MG63 (cell line): ENCODE measurements at places on chromosomes 4 and X. TPM values are rescaled to one million over a fixed set of nuclear protein-coding genes. Genes with fewer than 3 reads are reported as not detected.

GRCh38 chr4:70538869-70539268, 20.5 kb downstream of the AMTN start:
- DNase-seq, result no peak

DNA sequence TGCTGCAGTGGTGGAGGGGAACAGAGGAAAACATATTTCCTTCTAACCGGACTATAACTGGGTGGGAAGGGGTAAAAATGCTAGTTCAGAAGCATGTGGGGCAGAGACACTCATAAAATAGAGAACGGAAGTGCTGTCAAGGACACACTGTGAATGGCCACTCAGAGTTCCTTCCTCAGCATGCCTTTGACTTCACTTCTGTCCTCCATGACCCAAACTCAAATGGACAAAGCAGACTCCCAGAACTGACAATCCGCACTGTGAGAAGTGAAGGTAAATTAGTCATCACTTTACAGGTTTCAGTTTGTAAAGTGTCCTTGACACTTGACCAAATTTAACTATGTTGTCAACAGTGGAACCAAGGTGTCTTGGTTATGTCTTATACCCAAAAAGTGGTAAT, 30.2 kb upstream of the ELF2 start:
- no peak for DNase-seq

- no peak for DNase-seq
These were observed 54.0 kb downstream of the SH3BGRL start for GRCh38 chrX:81255876-81256275.

GRCh38 chr4:15990570-15991285, 27.8 kb upstream of the FGFBP2 start:
- no peak for DNase-seq

DNA sequence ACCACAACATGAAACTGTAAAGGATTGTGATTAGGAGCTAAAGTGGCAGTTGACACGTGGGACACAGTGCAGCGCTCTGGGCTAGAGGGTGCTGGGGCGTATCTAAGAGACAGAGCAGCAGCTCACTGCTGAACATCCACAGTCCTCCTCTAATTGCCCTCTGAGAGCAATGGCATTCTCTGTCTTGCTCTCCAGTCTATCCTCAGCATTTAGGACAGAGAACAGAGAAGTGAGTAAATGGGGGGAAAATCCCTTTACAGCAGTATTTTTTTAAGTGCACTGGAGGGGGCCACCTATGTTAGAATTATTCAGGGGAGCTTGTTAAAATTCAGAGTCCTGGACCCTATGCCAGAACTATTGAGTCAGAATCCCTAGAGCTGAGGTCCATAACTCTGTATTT, 4.2 kb upstream of the TMEM154 start:
- no peak for DNase-seq

GRCh38 chr4:1002631-1003251, 8.7 kb upstream of the FGFRL1 start:
- no peak for DNase-seq

GRCh38 chrX:54238588-54238987, 55.5 kb upstream of the FAM120C start:
- no peak for DNase-seq

DNA sequence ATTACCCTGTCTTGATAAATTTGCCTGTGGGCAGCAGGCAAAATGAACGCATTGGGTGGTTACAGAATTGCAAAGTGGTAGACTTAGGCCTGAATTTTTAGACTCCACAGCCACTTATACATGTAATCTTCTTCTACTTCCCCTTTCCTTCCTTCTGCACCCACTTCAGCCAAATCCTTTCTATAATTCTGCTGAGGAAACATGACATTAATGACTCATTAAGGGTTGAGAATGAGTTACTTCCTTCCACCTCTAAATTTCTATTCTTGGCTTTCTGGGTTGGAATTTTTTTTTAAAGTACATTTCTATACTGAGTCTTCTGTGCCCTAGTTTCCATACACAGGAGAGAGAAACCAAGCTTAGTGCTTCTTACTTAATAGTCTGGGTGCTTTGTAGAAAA, 10.1 kb downstream of the PAPSS1 start:
- no peak for DNase-seq

GRCh38 chrX:24110069-24110468, 39.5 kb upstream of the ZFX start:
- DNase-seq, result no peak

GRCh38 chr4:116702949-116703348, 382.4 kb downstream of the TRAM1L1 start:
- DNase-seq, result no peak

GRCh38 chr4:20474119-20474518, 222.4 kb downstream of the SLIT2 start:
- DNase-seq, result no peak

GRCh38 chr4:74855879-74856278, 61.6 kb upstream of the BTC start:
- DNase-seq, result no peak

GRCh38 chr4:78542373-78542772, 9.2 kb upstream of the ANXA3 start:
- DNase-seq, result no peak

DNA sequence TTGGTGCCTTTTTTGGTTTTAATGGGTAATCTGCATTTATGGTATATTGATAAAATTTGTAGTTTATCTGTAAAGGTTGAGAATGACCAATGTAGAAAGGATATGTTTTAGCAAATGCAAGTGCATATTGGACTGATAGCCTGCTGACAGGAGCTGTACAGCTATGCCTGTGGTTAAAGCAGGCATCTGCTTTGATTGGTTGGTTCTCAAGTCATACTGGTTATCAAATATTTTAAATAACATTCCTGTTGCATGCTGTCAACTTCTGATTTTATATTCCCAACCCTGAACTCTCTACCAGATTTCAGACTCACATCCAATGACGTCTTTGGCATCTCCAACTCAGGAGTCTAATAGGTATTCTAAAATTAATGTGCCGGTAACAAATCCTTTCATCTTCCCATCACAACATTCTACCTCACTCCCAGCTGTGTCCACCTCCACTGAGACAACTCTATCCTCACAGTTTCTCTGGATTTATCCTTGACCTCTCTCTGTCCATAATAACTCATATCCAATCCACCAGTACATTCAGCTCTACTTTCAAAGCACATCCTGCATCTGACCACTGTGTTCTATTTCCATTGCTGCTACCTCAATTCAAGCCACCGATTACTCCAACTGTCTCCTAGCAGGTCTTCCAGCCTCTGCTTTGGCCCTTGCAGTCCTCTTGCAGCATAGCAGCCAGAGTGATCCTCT, 125.7 kb downstream of the CAMK2D start:
- no peak for DNase-seq

GRCh38 chrX:49066690-49067089, 7.1 kb downstream of the PRAF2 start:
- DNase-seq, result no peak

- no peak for DNase-seq
These were observed 135.9 kb upstream of the ARHGEF9 start for GRCh38 chrX:63920875-63921274.

DNA sequence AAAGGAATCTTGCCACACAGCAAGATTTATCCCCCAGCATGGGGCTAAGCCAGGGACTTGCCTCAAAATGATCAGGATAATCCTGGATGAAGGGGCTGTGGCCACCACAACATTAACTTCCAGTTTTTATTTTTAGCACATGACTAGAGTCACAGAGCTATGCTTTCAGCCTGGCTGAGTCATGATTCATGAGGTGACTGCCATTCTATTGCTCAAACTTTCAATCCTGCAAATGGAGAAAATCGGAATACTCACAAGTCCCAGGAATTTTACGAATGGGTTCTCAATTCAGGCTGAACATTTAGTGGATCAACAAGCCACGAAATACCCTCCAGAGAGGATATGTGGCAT, 70.7 kb upstream of the HPGD start:
- DNase-seq, result peak; percentile 70

GRCh38 chr4:184252136-184253071, 34.7 kb upstream of the ENPP6 start:
- no peak for DNase-seq

CTAG1A gene
- total RNA-seq, result not detected in 2 replicates

CPLX1 gene
- total RNA-seq, result not detected in 2 replicates

GAGE12E gene
- not detected in 2 replicates for total RNA-seq

KCTD8 gene
- total RNA-seq, result not detected in 2 replicates

ARMCX5 gene
- total RNA-seq, result 2.9 and 6.6 TPM in 2 replicates

PWWP3B gene
- not detected in 2 replicates for total RNA-seq

CDX4 gene
- not detected in 2 replicates for total RNA-seq

GAB1 gene
- total RNA-seq, result 1.2 and 3.4 TPM in 2 replicates

VCX2 gene
- not detected in 2 replicates for total RNA-seq
